Stimulated activated naive B cell treated with anti-CD40 and anti-IgM and Interleukin-4, amounts not matched to agents 10 μg/mL and 1 μg/mL and 100 μg/mL, for 72 hours (primary cell): ENCODE measurements at places on chromosomes 11 and 22.

DNA sequence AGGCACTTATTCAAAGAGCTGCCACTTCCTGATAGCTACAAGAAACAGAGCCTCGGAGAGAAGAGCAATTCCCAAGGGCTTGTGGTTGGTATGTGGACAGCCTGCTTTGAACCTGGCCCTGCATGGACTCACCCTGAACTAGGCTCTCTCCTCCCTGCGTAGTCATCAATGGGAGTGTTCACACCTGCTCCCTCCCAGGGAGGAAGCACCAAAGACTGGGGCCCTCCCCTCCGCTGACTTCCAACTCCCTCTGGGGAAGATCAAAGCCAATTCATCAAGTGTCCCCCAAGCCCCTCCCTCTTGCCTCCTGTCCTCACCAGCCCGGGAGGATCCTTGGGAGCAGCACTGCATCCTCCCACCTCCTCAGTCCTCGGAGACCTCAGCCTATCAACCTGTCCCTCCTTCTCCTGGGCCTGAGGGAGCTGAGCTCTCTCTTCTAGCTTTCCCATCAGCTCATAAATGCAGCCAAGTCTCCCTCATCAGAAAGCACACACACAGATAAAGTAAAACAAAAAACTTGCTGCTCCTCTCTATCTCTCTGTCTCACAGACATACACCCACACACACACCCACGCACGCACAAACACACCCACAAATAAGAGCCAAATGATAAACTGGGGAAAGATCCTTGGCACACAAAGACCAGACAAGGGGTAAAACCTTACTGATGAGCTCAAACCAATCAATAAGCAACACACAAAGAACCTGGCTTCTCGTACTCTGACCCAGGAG lies 3.3 kb downstream of the A4GALT start:
- no peak for DNase-seq

- DNase-seq = no peak
Measured at GRCh38 chr11:101022256-101022655, 107.4 kb downstream of the PGR start.

DNA sequence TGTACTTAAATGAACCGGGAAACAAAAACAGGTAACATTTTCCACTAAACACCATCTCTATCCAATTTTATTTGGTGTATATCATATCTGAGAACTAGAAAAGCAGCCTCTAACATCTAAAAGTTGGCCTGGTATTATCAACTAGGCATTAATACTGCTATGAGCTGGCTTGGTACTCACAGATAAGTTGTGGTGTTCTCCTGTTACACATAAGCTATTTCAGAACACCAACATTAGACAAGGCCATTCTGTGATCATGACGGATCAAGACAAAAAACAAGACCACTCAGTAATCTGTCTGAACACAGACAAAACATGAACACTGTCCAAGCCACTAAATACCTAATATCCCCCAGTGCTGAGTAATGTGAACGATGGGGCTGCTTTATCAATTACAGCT lies 11.9 kb downstream of the RIC3 start:
- DNase-seq = no peak

- DNase-seq = no peak
Measured at GRCh38 chr11:134276396-134277182, 410 bp downstream of the GLB1L3 start.

- no peak for DNase-seq
Measured at GRCh38 chr22:39290724-39291161, 28.7 kb downstream of the RPL3 start.
